M059J (cell line): ENCODE measurements at places on chromosomes 2 and 18. TPM values are rescaled to one million over a fixed set of nuclear protein-coding genes. Genes with fewer than 3 reads are reported as not detected.

GRCh38 chr2:206840999-206841398 is 75.6 kb downstream of the FASTKD2 start:
- DNase-seq, result no peak

Gene NEU4
- not detected in 2 replicates for total RNA-seq

- no peak for DNase-seq
These were observed 204.9 kb downstream of the FAM210A start for GRCh38 chr18:13521418-13521817.

DNA sequence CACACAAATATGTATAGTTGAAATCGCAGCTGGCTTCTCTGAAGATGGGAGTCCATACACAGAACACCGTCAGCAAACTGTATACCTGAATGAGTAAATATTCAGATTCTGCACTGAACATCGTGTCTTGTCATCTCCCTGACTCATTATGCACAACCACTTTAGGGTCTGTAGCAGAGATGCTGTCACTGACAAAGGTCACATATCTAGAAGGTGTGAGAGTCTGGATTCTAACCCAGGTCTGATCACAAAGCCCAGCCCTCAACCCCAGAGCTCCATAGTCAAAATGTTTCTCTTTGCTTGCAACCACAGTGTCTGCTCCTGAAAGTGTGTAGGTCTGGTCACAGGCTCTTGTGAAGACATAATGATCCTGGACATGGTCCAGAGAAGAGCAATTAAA is 78.3 kb upstream of the PAX8 start:
- DNase-seq, result no peak

DNA sequence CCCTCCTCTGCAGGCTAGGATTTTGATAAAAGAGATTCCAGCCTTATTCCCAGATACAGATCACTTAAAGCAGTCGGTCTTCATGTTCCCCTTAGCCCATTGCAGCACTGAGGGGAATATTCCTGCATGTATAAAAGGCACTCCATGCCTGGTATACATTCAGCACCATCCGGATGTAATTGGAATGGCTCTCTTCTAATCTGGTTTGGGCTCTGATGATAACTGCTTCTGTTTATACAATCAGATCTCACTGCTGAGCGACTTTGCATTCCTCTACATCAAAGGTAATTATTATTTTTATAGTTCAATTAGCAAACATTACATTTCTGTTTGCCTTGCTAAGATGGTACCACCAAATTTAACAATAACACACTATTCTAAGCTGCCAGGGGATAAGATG is 746.9 kb upstream of the CELF4 start:
- no peak for DNase-seq

DNA sequence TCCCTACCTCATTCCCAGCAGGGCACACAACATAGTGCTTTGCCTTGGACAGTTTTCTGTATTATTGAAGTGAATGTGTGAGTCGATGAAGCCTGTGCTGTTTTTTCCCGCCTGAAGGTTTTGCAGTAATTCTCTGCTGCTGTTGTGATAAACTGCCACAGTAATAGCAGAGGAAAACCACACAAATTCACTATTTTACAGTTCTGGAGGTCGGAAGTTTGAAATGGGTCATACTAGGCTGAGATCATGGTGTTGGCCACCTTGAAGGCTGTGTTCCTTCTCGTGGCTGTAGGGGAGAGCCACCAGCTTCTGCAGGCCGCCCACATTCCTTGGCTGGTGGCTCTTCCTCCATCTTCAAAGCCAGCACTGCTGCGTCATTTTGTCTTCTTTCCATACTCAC is 678 bp upstream of the SLC16A14 start:
- no peak for DNase-seq

Gene C1GALT1C1L
- total RNA-seq, result 0.89 and 2.4 TPM in 2 replicates

Gene VIL1
- not detected in 2 replicates for total RNA-seq

- no peak for DNase-seq
These were observed 138.9 kb downstream of the HAUS1 start for GRCh38 chr18:46243095-46243494.
